ENCODE measurements at places on chromosomes 7 and 10.

- peak; percentile 33 for DNase-seq
Measured at GRCh38 chr10:22345301-22346095, at the start of gene SPAG6. TSS of gene SPAG6 (plus strand) at chr10:22345496. CDS start at chr10:22345612, 116 bp downstream.

GRCh38 chr7:27900006-27900405, 160.0 kb downstream of the TAX1BP1 start:
- no peak for DNase-seq

- no peak for DNase-seq
Measured at GRCh38 chr7:81245353-81245752, 326.5 kb upstream of the SEMA3C start.

GRCh38 chr10:117500456-117500855, 42.1 kb upstream of the EMX2 start:
- DNase-seq = no peak

- no peak for DNase-seq
Measured at GRCh38 chr10:106360870-106361269, 803.6 kb downstream of the SORCS1 start.

DNA sequence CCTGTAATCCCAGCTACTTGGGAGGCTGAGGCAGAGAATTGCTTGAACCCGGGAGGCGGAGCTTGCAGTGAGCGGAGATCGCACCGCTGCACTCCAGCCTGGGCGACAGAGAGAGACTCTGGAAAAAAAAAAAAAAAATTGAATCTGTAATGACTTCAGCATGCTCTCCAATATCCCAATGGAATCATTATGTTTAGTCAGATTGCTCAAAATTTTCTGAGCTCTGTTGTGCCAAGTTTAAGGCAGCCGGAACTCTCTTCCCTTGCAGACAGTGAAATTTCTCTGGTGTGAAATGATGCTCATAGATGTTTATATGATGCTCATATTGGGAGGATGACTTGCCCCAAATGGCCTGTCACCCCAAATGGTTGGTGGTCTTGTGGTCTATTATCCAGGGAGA, 180.9 kb downstream of the CTTNBP2 start:
- DNase-seq = no peak

DNA sequence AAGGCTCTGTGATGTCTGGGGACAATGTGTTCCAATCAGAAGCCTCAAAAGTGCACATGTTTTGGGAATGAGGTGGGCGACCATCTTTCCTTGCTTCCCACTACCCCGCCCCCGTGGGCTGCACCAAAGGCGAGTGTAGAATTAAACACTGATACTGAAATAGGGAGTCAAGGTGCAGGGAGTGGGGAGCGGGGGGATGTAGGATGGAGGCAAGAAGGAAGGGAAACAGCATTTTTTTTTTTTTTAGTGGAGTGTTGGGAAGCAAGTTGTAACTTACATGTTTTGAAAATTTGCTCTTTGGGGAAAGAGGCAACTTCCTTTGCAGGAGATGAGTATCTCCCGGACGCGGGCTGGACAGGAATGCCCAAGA, 484 bp upstream of the DLX5 start:
- no peak for DNase-seq

- DNase-seq = no peak
Measured at GRCh38 chr10:3287572-3288445, 115.2 kb upstream of the PITRM1 start.

GRCh38 chr10:23581906-23582450, 143.1 kb downstream of the OTUD1 start:
- no peak for DNase-seq

- DNase-seq = no peak
Measured at GRCh38 chr7:2117646-2118045, 115.1 kb downstream of the MAD1L1 start.

DNA sequence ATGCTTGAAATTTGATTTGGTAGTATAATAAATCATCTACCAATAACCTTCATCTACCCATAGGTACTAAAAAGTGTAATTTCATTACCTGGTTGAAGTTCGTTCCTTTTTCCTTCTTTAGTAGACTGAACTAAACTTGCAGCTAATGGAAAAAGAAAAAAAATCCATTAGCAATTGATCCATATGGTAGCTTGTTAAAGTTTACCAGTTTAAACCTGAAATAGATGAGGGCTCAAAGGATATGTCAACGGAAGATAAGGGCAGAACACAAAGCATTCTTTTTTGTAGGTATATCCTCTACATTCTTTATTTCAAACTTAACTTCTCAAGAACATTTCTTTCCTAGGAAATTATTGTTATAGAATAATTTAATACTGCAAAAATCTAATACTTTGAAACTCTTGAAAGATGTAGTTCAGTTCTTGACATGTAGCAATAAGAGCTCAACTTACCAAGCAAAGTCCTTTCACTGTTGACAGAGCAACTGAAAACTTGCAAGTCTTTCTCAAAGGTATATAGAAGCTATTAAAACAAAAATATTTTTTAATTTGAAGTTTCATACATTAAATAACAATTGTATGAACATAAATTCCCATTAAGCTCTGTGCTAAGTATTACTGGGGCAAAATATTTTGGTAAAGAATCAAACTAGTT, 19.1 kb downstream of the GSAP start:
- DNase-seq = no peak

DNA sequence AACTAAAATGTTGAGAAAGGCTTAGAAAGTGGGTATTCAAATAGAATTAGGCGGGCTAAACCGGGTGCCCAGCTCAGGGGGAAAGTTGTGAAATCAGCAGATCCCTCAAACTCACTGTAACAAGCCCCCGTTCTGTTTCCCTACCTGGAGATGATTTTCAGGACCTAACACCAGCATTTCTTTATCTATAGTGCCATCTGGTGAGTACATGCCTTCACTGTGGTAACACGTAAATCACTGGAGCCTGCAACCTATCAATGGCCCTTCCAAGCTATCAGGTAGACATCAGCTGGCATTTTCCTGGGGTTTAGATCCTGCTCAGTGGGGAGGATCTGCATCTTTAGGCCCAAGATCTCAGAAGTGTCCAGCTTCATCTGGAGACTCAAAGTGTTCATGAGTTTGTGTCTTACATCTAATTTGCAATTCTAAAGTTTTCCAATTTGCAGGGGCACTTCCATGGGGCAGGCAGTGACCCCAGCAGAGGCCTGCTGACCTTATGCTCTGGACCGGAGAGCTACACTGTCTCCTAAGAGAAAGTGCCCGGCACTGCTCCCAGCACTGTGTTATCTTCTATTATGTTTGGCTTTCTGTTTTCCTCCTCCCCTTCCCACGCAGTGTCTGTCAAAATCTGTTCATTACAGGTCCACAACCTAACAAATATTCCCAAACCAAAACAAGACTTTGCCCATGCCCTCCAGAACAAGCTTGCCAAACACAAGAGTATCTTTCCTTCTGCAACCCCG, 132.5 kb downstream of the LSM5 start:
- DNase-seq = no peak

- DNase-seq = no peak
Measured at GRCh38 chr10:63209705-63210104, 76.6 kb downstream of the NRBF2 start.
